ENCODE measurements at places on chromosomes 16 and 17.

DNA sequence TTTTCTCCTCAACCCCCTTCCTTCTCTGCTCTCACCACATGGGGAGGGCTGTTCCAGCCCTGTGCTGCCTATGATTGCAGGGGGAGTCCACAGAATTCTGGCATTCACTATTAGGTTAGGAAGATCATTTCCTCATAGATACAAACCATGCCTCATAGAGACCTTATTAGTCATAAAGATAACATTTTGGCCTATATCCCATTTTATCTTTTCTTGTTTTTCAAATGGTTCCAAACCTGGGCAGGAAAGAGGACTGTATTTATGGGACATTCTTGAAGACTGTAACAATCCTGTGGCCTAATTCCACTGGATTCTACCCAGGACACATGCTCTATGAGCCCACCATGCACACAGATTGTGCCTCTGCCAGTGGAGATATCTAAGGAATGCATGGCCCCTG lies 51.7 kb downstream of the ASIC2 start:
- DNase-seq, result peak; percentile 25

DNA sequence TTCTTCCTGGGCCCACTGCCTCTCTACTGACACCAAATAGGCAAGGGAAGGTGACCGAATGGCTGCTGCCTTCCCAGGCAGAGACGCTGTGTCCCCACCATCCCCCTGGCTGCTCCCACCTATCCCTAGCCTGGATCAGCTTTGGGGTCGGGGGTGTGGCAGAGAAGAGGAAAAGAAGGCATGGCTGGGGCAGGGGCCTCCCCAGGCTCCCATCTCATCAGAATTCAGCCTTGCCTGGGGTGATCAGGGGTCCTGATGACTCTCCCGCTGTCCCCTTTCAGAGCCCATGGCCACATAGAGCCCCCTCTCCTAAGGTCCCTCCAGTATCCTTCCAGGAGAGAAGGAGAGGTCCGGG lies 665 bp downstream of the PLXDC1 start:
- no peak for DNase-seq

- peak; percentile 83 for DNase-seq
Measured at GRCh38 chr16:50102051-50102746, 36.4 kb downstream of the HEATR3 start.

- peak; percentile 64 for DNase-seq
Measured at GRCh38 chr16:63361032-63361624, 1324.9 kb upstream of the CDH8 start.

DNA sequence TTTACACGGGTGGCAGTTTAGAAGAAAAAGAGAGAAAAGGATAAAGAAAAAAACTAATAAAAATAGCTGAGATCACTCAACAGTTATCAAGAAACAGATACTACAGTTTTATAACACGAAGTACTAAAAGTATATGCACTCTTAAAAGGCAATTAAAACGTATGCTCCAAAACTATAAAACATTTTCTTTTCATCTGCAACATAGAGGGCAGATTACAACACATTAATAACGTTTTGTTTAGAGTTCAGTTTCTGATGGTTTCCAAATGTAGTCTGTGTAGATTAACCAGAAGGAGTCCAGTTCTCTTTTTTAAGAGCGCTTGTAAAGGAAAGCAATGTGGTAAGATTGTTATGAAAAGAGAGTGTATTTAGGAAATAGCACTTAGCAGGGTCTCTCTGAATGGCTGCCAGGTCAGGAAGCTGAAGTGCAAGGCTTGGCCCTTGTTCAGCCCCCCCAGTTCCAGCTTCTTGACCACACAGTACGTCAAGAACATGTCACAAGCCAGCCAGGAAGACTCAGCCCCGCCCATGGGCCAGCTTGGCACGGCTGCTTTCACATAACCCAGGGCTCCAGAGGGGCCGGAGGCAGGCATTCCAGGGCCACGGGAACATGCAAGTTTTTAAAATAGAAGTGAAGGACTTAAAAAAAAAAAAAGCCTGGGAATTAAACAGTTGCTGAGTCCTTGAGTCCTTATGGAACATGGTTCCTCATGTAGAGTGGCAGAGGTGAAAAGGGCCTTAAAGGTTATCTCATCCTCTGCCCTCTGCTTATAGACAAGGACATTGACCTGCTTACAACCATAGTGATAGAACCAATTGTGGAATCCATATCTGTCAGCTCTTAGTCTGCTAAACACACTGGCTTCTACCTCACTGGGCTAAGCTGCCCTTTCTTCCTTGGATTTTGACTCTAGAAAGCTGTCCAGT lies 147.4 kb upstream of the TBX2 start:
- DNase-seq, result peak; percentile 89

GRCh38 chr17:74730491-74731346 lies 6.3 kb upstream of the RAB37 start:
- DNase-seq, result no peak

GRCh38 chr16:6229186-6229585 lies 1103.5 kb upstream of the RBFOX1 start:
- no peak for DNase-seq

DNA sequence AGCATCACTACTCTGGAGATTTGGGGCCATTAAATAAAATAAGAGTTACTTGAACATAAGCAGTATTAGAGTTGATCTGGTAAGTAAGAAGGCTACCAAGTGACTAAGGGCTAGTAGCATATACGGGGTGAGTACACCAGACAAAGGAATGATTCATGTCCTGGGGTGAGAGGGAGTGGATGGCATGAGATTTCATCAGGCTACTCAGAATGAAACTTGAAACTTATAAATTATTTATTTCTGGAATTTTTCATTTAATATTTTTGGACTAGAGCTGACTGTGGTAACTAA lies 2.3 kb downstream of the SLFN5 start:
- peak; percentile 98 for DNase-seq

- DNase-seq, result no peak
Measured at GRCh38 chr16:53955221-53955875, 251.4 kb downstream of the FTO start.

DNA sequence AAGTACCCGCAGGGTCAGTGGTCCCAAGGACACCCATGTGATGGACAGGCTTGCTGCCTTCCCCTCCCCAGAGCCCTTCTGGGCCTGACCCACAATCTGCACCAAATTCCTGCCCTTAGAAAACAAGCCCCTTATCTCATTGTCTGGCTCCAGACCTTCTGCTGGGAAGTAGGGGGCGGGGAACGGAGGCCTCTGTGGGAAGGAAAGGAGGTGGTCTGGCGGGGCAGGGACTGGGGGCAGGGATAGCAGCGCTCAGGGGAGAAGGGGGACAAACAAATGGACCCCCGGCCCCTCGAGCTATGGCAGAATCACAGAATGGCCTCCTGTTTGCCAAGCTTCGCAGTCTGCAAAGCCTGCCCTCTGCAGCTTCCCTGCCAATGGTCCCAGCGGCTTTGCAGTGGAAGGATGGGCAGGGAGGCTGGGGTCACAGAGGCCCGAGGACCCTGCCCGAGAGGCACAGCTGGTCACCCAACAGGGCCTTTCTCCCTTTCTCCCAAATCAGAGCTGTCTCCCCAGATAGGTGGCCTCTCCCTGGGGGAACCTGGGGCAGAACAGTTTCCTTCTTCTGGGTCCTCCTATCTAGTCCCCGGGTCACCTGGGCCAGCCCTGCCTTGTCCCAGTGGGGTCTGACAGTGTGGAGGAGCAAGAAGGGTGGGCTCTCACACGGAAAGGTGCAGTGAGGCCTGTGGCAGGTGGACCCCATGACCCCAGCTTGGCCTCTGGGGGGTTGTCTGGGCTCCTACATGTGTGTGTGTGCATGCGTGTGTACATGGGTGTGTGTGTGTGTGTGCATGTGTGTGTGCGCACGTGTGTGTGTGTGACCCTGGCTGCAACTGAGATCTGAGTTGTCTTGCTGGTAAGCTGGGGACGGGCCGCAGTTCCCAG lies 25.5 kb downstream of the TMEM235 start:
- DNase-seq, result no peak

GRCh38 chr16:55248058-55248457 lies 75.9 kb upstream of the IRX6 start:
- DNase-seq, result no peak

DNA sequence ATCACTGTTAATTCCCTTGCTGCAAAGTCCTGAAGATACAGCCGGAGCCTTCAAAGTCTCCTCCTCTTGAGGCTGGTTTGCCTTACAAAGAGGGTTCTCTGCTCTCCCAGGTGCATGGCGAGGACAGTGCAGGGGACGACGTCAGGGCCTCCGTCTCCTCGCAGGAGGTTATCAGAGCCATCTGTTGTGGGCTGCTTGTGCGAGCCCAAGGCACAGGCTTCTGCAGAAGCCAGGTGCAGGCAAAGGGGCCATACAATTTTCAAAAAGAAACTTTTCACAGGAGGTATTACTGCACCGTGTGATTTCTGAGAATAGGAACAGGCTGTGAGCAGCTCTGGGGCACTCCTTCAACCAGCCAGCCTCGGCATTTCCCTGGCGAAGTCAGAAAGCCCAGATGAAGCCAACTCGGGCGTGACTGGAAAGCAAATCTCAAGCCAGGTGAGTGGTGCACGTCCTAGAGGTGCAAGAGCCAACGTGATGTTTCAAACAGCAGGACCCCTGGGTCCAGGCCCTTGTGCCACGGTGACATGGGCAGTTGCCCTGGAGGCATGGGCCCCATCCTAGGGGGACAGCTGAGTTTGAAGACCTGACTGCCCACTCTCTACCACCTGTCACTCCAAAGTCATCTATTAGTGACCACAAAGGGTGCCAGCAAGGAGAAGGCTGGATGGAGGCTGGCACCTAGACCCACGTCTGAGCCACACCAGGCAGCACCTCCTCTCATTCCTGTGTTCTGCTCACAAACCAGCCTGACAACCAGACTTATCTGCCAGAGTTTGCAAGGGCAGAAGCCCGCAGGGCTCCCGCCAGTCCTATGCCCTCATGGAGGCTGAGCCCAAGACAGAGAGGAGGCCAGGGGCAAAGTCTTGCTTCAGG lies 68.6 kb downstream of the SMPD3 start:
- DNase-seq, result no peak
